T47D (cell line): ENCODE measurements at places on chromosomes 16 and 17.

- DNase-seq: no peak
Observed at GRCh38 chr17:42781639-42782165, 1.3 kb downstream of the WNK4 start.

DNA sequence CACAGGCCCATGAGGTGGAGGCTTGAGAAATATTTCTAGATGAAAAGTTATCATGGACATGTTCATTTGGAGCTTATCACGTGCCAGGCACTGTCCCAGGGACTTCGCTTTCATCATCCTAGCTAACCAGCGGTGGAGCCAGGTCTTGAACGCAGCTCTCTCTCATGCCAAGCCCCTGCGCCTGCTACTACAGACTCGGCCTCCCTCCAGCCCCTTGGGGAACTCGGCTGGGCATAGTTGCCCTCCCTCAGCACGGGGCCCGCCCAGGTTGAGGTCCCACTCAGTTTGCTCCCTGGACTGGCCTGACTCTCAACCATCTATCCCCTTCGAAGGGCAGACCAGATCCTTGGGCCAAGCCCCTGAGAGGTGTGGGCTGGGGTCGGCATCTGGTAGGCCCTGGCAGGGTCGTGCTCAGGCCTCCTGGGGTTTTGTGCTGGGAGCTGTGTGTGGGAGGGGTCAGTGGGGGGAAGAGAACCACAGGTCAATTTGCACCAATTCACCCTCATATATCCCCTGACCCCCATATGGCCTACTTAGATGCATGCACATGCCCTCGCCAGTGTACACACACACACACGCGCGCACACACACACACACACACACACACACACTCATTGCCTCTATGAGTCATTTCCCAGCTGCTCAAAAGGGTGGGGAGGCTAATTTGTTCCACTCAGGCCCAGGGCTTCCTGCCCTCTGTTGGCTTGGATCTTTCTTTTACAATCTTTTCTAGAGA, 12.1 kb upstream of the SCN4A start:
- DNase-seq: no peak

DNA sequence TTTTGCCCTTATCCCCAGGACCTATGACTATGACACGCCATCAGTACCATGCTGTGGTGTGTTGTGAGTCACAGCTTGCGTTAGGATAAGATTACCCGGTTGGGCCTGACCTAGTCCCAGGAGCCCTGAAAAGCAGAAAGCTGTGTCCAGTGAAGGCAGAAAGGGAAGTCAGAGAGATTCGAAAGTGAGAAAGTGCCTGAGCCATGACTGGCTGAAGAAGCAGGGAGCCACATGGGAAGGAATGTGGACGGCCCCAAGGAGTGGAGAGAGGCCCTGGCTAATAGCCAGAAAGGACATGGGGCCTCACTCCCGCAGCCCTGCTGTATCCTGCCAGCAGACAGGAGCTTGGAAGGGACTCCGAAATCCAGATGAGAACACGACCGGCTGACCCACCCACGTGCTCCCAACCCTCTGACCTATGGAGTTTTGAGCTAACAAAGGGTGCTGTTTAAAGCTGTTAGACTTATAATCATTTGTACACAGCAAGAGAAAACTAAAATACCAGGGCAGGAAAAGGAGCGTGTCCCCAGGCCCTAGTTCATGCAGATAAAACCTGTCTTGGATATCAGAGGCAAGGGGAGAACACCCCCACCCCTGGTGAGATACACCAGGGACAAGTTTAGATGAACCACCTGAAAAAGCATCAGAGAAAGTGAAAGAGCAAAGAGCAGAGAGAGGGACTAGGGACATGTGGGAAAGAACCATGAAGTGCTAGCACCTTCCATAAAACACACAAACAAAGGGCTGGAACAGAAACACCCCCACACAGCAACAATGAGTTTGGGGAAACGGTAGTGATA, 115.3 kb downstream of the SLC39A11 start:
- peak; percentile 19 for DNase-seq

DNA sequence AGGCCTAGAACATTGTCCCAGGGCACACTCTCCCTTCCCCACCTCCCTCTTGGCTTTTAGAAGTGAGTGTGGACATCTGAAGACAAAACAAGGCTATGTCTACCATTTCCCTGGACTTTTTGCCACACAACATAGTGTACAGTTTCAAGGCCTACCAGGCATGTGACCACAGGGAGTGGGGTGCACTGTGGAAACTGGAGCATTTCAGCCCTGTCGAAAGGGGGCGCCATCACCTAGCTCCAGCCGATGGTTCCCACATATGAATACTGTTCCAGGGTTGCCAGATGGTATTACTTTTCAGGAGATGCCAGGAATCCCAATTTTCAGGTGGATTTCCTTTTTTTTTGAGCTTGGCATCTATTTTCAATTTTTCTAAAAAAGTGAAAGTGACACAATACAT, 140.7 kb downstream of the KATNIP start:
- DNase-seq: peak; percentile 45

DNA sequence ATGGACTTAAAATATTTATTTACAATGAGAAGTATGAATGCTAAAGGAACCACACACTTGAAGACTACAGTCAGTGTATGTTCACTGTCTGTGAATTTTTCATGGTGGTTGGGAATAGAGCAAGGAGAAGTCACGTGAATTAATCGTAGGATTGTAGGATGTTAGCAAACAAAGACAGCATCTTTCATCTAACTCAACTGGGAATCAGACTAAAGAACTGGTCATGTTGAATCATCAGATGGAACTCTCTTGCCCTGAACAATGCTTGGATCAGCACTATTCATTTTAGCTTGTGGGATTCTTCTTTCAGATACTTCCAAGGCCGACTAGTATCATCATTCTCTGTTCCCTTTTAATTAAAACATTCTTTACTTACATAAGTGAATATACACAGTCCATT, 18.1 kb downstream of the KCNJ2 start:
- DNase-seq: no peak

DNA sequence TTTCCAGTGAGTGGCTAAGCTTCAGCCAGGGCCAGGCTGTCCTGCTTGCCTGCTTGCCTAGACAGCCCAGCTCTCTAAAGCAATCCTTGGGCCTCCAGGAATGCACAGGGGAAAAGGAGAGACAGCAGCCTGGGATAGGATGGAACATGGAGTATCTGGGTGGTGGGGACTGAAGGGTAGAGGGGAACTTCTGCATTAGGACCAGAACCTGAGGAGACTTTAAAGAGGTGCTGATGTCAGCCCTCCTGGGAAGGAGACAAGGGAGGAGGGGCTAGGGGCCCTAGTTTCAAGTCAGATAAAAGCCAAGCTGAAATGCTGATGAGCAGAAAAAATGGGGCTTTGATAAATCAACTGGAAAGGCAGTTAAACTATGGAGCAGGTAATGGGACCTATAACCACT, 1.8 kb downstream of the HOXB7 start:
- no peak for DNase-seq

DNA sequence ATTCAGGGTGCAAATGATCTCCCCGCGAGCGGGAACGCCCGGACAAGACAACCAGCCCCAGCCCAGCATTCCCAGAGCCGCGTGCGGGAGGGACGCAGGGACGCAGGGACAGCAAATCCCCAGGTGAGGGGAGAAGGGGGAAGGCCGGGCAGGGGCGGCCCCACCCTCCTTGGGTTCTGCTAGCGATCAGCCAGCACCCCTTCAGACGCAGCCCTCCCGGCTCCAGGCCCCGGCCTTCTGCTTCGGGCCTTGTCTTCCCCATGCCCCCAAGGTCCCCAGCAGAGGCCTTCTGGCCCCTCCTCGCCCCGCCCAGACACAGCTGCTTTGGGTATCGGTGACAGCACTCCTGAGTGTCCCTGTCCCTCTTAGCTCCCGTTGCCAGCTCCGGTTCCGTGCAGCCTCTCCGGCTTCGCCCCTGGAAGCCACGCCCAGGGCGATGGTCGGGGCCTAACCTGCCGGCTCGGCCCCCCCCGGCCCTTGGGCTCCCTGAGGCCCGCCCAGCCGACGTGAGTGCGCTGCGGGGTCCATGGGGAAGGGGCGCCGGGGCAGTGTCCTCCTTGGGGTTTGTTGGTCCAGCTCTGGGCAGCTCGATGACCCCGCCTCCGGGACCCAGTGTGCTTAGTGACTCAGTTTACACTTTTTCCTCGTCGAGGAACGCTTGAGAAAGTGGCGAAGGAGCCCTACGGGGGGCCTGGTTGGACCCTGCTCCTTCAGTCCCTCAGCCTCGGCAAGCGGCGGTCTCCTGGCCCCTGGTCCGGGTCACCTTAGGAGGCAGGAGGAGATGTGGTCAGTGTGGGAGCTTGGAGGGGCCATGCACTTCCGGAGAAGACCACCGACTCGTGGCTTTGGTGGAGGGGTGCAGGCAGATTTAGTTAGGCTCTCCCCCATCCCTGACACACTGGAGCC, 50.5 kb upstream of the AMZ2 start:
- peak; percentile 77 for DNase-seq

GRCh38 chr17:32152130-32152529, 9.8 kb downstream of the RHOT1 start:
- no peak for DNase-seq

- DNase-seq: no peak
Observed at GRCh38 chr16:521381-522210, 5.9 kb upstream of the CAPN15 start.

- no peak for DNase-seq
Observed at GRCh38 chr17:51012538-51012937, 108.1 kb downstream of the SPAG9 start.

DNA sequence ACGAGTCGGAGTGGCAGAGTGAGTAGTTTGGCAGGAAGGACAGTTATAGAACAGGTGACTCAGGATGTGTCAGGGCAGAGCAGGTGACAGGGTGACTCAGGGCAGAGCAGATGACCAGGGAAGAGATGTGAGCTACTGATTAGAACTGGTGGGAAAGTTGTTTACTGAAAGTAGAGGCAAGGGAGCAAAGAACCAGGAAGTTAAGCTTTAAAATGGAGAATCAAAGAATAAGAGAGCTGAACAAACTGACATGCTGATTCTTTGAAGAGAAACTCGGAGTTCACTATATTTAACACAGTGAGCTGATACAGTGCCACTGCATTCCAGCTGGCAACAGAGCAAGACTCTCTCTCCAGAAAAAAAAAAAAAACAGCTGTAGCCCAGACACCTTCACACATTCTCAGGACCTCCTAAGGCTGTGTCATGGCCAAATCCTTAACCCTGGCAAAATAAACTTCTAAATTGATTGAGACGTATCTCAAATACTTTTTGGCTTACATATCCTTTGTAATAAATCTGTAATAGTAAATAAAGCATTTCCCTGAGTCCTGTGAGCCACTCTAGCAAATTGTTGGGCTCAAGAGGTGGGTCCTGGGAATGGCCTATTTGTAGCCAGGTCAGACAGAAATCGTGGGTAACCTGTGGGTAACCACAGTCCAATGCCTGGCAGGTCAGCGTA, 12.3 kb upstream of the UBE2I start:
- DNase-seq: peak; percentile 82

DNA sequence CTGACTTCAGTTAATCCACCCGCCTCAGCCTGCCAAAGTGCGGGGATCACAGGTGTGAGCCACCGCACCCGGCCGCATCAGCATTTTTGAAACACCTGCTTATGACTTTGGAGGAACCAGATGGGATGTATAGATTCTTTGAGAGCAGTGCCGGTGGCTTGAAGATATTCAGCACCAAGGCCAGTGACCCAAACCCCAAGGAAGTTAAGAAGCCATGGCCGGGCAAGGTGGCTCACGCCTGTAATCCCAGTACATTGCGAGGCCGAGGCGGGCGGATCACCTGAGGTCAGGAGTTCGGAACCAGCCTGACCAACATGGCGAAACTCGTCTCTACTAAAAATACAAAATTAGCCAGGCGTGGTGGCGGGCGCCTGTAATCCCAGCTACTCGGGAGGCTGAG, 43.9 kb downstream of the TRARG1 start:
- peak; percentile 35 for DNase-seq

DNA sequence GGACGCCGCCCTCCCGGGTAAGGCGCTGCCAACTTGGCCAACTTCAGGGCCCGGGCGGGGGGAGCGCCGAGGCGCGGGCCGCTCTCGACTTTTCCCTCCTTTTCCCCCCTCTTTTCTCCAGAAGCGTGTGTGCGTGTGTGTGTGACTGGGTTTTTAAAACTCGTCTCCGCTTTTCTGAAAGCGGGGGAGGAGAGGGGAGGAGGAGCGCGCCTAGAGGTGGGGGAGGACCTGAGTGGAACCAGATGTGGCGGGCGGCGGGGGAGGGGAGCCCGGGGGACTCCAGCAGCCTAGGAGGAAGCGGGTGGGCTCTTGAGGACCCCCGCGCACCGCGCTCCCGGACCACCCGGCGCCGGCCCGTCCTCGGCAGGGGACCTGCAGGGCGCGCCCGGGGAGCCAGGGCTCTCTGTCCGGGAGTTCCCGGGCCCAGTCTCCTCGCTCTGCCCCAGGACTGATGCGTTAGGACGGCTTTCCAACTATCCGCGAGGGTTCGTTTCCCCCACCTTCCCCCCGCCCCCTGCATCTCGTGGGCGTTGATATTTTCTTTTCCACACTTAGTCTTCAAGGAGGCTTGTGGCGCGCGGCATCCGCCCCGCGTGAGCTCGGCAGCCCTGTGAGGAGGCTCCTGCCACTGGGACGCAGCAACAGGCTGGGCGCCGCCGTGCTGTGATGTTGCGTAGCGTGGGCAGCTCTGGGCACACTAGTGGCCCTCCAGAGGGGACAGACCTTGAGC, 599 bp downstream of the MRC2 start:
- no peak for DNase-seq

- no peak for DNase-seq
Observed at GRCh38 chr16:75462806-75463205, 1.7 kb downstream of the TMEM170A start.

DNA sequence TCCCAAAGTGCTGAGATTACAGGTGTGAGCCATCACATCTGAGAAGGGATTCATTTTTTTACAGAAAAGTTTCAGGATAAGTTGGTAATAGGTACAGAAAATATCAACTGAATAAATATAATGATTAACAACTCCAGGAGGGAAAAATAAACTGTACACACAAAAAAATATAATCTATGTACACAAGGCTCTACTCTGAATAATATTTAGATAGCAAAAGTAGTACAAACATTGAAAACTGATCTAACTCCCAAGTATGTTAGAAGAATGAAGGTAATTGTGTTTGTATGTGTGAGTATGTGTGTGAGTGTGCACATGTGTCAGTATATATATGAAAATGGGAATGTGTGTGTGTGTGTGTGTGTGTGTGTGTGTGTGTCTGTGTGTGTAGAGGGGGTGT, 20.4 kb downstream of the TUBD1 start:
- DNase-seq: no peak

DNA sequence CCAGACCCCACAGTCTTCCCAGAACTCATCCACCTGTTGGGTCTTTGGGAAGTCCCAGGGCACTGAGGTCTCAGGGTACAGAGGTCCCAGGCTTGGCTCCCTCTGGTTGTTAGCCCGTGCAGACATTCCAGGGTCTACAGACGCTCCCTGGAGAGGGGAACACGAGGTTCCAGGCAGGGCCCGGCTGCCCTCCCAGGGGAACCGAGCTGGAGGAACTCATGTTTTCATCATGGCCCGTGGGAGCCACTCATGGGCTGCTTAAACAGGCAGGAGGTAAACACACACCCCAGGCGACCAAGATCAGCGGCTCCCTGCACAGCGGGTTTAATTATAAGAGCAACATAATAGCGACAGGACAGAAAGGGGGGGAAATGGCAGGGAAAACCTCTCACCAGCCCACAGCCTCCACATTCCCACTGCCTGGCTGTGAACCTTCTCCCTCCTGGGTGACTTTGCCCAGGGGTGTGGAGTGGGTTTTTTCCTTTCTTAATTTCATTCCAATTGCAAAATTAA, 36.5 kb downstream of the TRARG1 start:
- DNase-seq: no peak

- DNase-seq: no peak
Observed at GRCh38 chr17:44759916-44760243, 1.1 kb downstream of the ADAM11 start.
